ENCODE measurements at places on chromosomes 7 and 10.

DNA sequence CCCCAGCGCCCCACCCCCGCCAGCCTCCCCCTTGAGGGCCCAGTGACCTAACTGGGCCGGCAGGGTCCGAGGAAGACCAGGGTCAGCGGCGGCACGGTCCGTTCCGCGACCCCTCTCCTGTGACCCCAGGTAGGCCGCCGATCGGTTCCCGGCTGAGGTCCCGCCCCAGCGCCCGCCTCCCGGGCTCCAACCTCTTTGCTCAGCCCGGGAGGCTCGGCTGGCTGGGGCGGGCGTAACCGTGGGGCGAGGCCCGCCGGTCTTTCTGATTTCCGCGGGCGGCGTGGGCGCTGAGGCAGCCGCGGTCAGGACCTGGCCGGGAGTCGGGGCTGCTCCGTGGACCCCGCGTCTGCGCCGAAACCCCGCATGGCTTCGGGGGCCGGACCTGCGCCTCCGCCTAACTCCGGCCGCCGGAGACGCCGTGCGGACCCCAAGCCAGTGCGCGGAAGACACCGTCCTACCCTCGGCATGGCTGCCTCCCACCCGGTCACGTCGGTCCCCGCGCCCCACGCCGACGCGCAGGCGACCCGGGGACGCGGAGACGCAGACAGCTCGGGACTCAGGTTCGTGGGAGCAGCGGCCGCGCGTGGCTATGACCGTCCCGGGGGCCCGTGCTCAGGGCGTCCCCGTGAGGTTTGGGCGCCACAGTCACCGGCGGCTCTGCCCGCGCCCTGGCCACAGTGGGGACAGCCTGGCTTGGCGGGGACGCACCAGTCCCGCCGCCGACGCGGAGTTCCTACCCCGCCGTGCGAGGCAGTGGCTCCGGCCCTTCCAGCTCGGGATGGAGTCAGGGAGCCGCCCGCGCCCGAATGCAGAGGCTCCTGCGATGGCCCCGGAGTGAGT is 1.0 kb upstream of the VENTX start:
- DNase-seq: no peak

GRCh38 chr10:20795391-20795790 is 101.7 kb downstream of the NEBL start:
- no peak for DNase-seq

DNA sequence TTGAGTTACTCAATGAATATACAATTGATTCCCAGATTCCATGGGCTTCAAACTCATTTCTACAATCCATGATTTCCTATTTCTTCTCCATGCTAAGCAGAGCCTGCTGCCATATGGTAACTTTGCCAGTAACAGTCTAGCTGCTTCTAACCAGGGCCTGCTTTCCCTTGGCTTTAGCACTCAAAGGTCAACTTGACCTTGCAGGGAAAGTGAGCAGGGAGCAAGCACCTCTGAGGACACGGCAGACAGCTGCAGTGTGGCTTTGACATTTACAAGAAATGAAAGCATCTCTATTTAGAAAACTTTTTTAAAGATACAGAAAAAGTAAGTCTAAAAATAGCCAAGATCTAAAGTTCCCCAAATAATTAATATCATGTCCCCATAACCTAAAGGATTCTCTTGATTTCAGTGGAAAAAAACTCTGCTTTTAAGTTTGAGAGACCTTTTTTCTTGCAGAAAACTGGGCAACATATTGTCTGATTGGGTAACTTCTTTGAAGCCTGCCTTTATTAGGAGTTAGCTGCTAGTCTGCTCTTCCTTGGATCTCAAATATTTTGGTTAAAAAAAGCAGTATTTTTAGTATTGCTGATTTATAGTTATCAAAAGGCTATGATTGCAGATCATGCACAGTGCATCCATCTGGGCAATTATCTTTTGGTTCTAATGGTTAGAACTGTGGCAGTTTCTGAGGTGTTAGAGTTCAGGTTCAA is 257.9 kb downstream of the AHR start:
- no peak for DNase-seq

DNA sequence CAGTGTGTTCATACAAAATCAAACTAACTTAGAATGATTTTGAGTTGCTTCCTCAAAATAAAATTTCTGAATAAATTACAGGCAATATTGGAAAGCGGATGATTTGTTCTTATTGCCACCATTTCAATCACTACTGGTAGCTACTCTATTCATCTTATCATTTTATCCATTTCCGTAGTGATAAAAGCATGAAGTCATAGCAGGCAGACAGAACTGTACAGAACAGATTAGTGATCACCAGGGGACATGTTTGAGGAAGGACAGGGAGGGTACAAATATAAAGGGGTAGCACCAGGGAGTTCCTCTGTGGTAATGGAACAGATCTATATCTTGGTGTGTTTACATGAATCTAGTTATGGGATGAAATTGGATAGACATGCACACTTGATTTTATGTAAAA is 138.5 kb downstream of the WNT2 start:
- DNase-seq: no peak

- DNase-seq: no peak
These were observed 32.9 kb downstream of the TLX1 start for GRCh38 chr10:101164020-101164419.

- no peak for DNase-seq
These were observed 279.2 kb upstream of the PHYHIPL start for GRCh38 chr10:58897236-58897635.

GRCh38 chr7:66894463-66895080 is 26.5 kb upstream of the TMEM248 start:
- no peak for DNase-seq

GRCh38 chr10:59016043-59016442 is 160.4 kb upstream of the PHYHIPL start:
- no peak for DNase-seq

- DNase-seq: no peak
These were observed 10.2 kb upstream of the BAG3 start for GRCh38 chr10:119640875-119641526.

GRCh38 chr7:100547872-100548271 is 8.9 kb downstream of the AGFG2 start:
- no peak for DNase-seq

GRCh38 chr7:134632937-134633540 is 13.6 kb upstream of the BPGM start:
- no peak for DNase-seq

- DNase-seq: no peak
These were observed 335.9 kb downstream of the XPNPEP1 start for GRCh38 chr10:109587366-109587765.

- no peak for DNase-seq
These were observed 99.3 kb upstream of the FAM20C start for GRCh38 chr7:92888-93672.

DNA sequence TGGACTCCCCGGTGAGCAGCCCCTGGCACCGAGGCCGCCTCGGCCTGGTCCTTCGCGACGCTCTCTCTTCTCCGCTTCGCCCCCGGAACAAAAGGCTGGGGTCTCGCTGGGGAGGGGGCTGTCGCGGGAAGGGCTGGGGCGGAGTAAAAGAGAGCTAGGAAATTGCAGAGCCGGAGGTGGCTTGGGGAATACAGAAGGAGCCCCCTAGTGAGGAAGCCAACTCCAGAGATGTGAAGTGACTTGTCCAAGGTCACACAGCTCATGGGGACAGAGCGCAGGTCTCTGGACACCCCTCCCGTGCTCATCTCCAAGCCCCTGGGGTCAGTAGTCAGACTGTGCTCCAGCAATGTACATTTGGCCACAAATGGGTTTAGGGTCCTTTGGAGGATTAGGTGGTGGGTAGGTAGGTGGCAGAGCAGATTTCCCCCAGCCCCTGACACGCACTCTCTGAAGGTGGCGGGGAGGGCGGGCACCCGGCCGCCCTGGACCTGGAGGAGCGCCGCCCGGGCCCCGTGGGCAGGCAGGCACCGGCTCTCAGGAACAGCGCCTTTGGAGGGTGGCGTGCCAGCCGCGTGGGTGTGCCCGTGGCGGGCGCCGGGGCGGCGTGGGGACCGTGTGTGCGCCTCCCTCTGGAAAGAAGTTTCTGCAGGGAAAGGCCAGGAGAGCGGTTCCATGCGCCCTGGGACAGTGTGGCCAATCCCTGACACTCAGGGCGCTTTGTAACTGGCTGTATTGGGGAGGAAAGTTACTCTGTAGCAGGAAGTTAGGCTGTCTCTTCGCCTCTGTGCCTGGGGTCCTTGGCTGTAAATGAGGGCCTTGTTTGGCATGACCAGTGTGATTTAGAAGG is 910 bp downstream of the WIPF3 start:
- no peak for DNase-seq
